K562 (cell line): ENCODE measurements at places on chromosomes 1 and 21.

DNA sequence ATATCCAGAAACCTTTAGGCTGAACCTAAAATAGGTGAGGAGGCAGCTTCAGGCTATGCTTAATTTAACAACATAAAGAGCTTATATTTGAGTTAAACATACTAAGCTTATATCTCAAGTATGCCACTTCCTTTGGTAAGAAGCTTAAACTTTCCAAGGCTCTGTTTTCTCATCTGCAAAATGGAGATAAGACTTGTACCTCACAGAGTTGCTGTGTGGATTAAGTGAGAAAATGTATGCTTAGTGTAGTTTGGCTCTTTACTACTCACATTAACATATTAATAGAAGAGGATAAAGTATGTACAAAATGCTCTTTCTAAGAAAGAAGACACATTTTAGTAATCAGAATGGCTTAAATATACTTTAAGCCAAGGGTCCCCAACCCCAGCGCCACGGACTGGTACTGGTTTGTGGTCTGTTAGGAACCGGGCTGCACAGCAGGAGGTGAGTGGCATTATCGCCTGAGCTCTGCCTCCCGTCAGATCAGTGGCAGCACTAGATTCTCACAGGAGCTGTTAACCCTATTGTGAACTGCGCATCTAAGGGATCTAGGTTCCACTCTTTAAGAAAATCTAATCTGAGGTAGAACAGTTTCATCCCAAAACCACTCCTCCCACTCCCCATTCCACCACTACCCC, 77.2 kb downstream of the HS2ST1 start:
- peak; percentile 85 for DNase-seq

DNA sequence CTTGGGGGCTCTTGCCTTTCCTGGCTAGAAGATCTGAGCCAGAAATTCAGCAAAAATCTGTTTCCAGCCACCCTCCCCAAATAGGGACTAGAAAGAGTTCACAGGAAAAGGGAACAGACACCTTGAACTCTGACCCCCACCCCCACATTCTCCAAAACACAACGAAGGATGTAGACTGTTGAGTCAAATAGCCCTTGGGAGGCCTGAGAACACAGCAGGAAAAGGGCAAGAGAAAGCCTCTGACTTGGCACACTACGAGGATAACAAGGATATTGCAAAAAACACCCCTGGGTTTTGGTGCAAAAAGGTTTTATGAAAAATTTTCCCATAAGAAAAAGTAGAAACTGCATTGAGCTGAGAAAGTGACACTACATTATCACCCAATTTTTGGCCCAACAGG, 1.9 kb upstream of the YRDC start:
- DNase-seq: no peak

- no peak for DNase-seq
Measured at GRCh38 chr1:218656301-218657037, 311.3 kb downstream of the TGFB2 start.

DNA sequence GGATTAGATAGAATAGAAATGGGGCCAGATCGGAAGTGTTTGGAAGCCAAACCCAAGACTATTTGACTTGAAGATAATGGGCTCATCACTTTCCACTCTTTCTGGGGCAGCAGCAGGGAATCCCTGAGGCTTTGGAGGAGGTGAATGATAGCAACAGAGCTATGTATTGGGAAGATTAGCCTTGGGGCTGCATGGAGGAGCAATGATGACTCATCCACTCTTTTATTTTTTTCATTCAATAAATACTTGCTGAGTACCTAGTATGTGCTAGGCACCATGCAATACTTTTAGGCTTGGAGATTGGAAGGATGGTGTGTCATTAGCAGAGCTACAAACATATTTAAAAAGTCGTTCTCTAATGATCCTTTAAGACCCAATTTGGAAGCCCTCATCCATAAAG, 166.9 kb upstream of the FOXD3 start:
- DNase-seq: no peak

DNA sequence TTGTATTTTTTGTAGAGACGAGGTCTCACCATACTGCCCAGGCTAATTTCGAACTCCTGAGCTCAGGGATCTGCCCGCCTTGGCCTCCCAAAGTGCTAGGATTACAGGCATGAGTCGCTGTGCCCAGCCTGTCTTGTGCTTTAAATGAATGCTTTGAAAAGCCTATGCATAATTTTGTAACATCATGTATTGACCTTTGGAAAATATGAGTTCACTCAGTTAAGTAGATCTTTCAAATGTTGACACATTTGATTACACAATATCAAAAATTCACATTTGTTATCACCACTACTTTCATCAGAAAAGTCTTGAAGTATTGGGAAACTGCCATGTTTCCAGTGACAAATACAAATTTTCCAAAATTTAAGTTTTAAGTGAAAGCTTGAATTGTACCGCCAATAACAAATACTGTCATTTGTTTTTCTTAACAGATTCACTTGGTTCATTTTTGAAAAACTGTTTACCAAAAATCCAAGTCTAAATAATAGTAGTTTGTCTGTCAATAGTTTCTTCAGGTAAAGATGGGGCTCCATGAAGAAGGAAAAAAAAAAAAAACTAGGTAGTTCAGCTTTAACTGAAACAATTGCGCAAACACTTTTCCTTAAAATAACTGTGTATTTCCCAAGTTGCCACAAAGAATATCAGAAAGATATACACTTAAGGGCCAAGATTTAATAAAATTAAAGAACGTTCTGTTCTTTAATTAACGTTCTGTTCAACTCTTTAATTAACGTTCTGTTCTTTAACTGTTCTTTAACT, 233.2 kb upstream of the NR5A2 start:
- no peak for DNase-seq

- DNase-seq: no peak
Measured at GRCh38 chr1:207069061-207069460, 16.0 kb downstream of the PFKFB2 start.

DNA sequence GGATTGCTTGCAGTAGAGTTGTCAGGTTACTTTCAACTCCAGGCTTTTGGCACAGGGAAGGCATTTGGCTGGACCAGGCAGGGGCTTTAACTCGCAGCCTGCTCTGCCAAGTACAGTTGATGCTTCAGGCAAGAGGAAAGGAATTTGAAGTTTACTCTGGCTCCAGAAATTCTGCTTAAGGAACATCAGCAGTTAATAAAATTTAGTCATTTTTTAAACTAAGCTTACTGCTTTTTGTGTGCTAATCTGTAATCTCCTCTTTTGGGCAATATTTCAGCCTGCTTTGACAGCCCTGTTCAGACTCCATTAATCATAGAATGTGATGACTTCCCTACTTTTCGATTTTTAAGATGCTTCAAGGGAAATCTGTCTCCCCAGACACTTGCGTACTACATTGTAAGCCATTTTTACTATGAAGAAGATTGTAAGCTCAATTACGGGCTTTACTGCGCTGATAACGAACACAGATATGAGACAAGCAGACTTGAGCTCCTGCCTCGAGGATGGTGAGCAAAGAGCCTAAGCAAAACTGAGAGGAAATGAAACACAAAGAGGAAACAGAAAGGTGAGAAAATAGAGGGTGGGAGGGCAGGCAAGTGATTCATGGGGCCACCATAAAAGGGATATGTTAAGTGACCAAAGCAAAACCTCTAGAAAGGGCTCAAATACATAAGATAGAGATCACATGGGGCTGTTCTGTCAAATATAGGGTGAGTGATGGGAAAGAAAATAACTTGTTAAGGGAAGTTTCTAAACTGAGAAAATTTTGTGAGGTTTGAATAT, 76.6 kb upstream of the VAV3 start:
- DNase-seq: no peak

GRCh38 chr1:58670181-58670580, 29.7 kb downstream of the MYSM1 start:
- DNase-seq: no peak

GRCh38 chr1:236710328-236710892, 24.1 kb downstream of the ACTN2 start:
- DNase-seq: no peak

DNA sequence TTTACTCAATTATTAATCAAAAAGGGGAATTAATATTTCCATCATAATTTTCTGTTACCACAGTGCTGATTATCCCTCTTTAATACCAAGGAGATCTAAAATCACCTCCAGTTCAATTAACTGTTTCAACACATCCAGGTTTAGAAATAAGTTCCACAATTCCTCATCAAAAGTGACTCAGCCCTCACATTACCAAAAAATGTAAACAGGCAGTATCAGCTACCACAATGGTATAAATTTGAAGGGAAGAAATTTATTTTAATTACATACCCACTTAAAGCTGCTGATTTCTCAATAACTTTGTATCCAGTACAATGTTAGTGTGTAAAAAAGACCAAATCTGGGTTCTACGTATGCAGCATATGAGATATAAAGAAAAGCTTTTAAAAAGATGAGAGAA, 51.9 kb downstream of the EIF4G3 start:
- no peak for DNase-seq

DNA sequence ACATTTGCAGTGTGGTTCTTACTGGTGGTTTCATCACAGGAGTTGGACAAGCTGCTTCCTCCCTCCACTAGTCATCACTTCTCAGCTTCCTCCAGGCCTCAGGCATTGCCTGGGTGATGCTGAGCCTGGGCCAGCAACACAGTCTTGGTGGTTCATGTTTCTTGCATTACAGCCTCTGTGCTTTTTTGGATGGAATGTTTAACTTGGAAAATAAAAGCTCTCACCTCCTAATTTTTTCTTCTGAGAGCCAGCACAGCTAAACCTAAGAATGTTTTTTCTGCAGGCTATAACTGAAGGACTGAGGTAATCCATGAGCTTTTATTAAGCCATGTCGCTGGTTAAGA, 66.1 kb upstream of the RHOU start:
- no peak for DNase-seq

GRCh38 chr1:221497046-221497445, 244.8 kb downstream of the DUSP10 start:
- DNase-seq: no peak

GRCh38 chr1:82215056-82215852, 414.5 kb downstream of the ADGRL2 start:
- no peak for DNase-seq

DNA sequence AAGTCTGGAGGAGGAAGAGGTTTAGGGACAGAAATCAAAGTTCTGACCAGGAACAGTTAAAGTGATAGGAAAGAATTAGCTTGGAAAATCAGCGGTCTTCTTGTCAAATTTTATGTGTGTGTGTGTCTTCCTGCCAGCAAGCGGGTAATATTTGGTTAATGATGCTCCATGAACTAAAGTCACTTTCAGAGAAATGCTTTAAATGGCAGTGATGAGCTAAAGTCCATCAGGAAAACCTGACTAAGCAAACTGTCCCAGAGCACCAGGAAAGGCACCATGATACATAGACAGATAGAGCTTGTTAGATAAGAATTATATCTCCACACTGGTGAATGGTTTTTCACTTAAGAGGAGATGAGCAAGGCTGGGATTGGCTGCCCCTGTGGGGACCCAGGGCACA, 10.0 kb upstream of the CDC14A start:
- DNase-seq: no peak

DNA sequence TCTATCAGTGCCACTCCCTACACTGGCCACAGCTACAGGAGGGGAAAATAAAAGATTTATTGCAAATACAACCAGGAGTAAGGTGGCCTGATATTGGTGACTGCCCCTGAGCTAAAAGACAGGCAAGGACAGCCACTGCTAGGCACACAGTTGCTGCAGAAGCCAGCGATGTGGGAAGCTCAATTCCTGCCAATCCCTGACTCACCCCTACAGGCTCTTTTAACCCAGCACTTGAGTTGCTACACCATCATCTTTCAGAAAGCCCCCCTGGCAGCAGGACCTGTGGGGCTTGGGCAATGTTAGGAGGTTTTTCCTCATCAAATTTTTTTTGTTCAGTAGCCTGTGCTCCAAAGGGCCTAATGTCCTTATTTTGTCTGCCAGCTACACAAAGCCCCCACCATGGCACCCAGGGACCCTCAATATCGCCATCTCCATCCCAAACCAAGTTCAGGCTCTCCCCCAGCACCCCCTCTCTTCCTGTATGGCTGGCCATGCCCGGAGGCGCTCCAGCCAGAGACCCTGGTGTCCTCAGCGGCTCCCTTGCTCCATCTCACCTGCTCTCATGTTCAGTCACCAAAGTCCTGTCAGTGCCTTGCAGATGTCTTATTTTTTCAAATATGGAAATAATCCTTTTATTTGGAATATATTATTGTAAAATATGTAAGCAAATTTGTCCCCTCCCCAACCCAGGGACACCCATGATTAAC, 13.4 kb downstream of the CLEC20A start:
- DNase-seq: no peak

DNA sequence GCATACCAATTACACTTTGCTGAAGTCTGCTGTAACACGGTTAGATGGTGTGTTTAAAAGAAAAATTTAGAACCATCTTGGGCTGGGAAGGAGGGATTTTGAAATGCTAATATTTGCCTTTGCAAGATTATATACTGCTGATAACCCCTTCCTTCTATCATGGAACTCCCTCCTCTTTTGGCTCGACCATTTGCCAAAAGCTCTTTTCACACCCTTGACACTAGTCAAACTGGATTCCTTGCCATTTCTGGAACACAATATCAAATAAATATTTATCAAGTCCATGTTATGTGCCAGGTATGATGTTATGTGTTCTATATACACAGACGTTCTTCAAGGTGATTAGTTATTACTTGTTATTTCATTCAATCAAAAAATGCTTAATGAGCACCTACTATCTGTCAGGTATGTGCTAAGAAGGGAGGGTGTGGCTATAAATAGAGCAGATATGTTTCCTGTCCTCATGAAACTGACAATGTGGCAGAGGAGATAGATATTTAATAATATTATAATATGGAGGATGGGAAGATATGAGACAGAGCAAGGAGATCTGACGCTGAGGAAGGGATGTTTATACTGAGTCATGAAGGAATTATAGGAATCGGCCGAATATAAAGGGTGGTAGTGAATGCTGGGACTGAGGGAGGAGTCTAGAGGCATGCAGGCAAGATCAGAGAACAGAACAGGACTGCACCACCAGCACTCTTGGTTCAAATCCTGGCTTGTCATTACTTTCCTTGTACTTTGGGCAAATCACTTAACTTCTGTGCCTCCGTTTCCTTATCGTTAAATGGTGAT, 16.1 kb upstream of the XPR1 start:
- DNase-seq: no peak

GRCh38 chr1:11466416-11466815, 12.5 kb upstream of the DISP3 start:
- no peak for DNase-seq
